Fibroblast of lung (primary cell): ENCODE measurements at places on chromosomes 5 and 9. TPM values are rescaled to one million over a fixed set of nuclear protein-coding genes. Genes with fewer than 3 reads are reported as not detected.

Gene GPR21
- total RNA-seq: 0.66 and 1.0 TPM in 2 replicates

Gene UHRF2
- 56.2 and 81.7 TPM in 2 replicates for total RNA-seq

Gene WNK2
- total RNA-seq: under 0.01 TPM in 1 of 2 replicates, not detected in the other

Gene BARHL1
- total RNA-seq: not detected in 2 replicates

Gene SPTLC1
- 122 and 138 TPM in 2 replicates for total RNA-seq

Gene MYMK
- not detected in 2 replicates for total RNA-seq

Gene ABCA1
- total RNA-seq: 60.4 and 75.2 TPM in 2 replicates
